ENCODE measurements at places on chromosomes 6 and 20.
A peak's percentile ranks its signal among the peaks of the same experiment; 100 is the strongest.

DNA sequence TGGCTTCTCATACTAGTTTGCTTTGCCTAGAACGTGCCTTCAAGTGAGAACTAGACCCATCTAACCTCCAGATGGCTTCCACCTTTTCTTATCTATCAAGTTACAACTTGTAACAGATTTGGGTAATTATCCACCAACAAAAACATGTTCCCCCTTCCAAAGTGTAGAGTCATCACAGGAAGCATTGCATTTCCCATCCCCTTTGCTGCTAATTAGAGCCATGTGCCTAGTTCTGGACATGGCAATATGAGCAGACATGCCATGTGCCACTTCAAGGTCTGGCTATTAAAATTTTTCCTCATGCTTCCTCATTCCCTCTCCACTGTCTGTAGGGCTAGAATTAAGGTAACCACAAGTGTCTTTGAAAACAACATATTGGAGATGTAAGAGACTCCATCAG is 814.4 kb downstream of the TENT5A start:
- peak; percentile 7 for DNase-seq

GRCh38 chr20:48002517-48002970 is 217.3 kb upstream of the SULF2 start:
- peak; percentile 38 for DNase-seq

GRCh38 chr6:138272533-138273315 is 54.4 kb upstream of the PBOV1 start:
- DNase-seq = no peak

GRCh38 chr6:16712931-16713484 is 48.3 kb downstream of the ATXN1 start:
- peak; percentile 79 for DNase-seq

GRCh38 chr6:32685603-32686002 is 19.1 kb upstream of the HLA-DQB1 start:
- peak; percentile 79 for DNase-seq

GRCh38 chr6:133757335-133757734 is 131.6 kb upstream of the TCF21 start:
- DNase-seq = no peak

DNA sequence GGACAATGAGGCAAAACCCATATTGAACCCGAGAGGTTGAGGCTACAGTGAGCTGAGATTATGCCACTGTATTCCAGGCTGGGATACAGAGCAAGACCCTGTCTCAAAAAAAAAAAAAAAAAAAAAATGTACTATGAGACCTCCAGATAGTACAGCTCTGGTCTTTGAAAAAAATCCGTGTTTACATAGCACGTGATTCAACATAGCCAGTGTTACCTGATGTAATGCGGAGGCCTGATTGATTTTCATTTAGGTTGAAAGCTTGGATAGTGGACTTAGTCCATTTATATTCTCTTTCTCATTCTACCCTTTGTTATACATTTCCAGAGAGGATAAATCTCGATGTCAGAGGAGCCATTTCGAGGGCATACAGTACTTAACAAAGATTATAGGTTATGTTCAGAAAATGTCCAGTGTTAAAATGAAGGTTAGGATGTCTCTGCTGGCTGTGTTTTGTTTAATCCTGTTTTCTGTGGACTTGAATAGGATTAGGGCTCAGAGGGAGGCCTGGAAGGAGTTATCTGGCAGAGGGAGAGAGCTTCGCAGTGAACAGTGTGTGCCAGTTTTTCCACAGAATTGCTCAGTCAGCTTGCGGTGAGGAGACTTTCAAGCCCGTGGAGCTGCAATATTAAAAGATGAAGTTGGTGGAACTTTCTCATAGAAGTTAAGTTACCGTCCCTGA is 33.9 kb upstream of the BCLAF1 start:
- DNase-seq = no peak

- DNase-seq = no peak
Observed at GRCh38 chr6:169940481-169941271, 189.3 kb downstream of the ERMARD start.

DNA sequence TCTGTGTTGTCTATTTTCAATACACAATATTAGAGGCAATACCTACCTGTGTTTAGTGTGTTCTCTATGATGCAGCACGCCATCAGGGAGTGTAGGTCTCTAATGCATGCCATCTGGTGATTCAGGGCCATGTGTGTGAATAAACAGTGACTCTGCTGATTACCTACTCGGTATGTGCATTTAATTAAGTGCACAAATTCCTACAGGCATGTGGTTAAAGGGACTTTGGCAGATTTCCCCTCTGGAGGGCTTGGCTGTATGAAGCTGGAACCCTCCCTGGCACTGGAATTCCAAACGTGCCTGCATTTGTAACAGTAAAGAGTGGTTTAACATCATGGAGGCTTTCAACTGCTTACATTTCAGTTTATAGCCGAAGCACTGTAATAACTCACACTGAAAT is 401.5 kb upstream of the SASH1 start:
- DNase-seq = no peak

GRCh38 chr6:32120573-32121059 is 7.4 kb downstream of the ATF6B start:
- DNase-seq = no peak

- no peak for DNase-seq
Observed at GRCh38 chr6:27517928-27518787, 45.3 kb upstream of the ZNF184 start.

GRCh38 chr20:62066983-62067433 is 1.3 kb upstream of the TAF4 start:
- no peak for DNase-seq

GRCh38 chr20:10356628-10357027 is 77.4 kb downstream of the MKKS start:
- DNase-seq = no peak

DNA sequence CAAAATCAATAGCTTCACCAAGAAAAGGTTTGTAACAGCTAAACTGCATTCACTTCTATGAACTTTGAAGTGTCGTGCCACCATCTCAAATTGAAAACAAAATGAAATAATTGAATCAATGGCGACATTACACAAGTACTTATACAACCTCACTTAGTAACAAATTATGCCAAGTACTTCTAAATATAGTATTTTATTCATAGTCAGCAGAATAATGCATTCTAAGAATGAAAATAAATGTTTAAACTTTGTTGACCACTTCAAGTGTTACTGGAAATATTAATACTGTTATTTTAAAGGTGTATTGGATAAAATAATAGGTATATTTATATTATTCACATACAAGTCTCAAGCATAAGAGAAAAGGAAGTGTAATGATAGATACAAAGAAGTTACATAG is 280.1 kb upstream of the HTR1E start:
- no peak for DNase-seq

- no peak for DNase-seq
Observed at GRCh38 chr20:51337126-51337805, 205.3 kb downstream of the NFATC2 start.

DNA sequence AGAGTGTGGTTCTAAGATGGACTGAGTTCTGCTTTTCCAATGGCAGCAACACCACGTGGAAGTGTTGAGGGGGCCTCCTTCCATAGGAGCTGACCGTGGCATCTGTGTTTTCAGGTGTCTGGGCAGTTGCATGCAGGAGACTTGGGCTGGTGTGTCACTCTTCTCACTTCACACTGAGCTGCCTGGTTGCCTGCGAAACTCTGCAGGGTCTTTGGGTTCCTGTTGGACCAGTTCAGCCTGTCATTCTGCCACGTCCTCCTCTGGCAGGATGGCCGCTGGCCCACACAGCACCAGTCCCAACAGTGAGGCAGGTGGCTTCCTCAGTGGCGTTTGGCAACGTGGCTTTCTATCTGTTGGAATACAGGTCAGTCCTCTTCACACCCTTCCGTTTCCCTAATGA is 16.1 kb upstream of the UNC93A start:
- DNase-seq = no peak

- DNase-seq = no peak
Observed at GRCh38 chr6:3428700-3429099, 28.1 kb downstream of the SLC22A23 start.

DNA sequence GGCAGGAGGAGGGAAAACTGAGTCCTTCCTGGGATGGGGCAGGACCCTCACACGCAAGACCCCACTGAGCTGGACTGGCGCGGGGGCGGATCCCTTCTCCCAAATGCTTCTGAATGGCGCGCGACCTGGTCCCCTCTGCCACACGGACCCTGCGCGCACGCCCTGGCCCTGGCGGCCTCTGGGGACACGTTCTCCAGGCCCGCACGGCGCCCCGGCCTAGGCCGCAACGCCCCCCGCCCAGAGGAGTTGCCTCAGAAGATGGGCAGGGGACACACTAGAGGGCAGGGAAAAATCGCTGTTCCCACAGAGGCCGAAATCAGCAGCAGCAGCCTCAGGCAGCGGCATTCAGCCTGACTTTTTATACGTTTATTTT is 45.2 kb upstream of the OSTM1 start:
- no peak for DNase-seq

DNA sequence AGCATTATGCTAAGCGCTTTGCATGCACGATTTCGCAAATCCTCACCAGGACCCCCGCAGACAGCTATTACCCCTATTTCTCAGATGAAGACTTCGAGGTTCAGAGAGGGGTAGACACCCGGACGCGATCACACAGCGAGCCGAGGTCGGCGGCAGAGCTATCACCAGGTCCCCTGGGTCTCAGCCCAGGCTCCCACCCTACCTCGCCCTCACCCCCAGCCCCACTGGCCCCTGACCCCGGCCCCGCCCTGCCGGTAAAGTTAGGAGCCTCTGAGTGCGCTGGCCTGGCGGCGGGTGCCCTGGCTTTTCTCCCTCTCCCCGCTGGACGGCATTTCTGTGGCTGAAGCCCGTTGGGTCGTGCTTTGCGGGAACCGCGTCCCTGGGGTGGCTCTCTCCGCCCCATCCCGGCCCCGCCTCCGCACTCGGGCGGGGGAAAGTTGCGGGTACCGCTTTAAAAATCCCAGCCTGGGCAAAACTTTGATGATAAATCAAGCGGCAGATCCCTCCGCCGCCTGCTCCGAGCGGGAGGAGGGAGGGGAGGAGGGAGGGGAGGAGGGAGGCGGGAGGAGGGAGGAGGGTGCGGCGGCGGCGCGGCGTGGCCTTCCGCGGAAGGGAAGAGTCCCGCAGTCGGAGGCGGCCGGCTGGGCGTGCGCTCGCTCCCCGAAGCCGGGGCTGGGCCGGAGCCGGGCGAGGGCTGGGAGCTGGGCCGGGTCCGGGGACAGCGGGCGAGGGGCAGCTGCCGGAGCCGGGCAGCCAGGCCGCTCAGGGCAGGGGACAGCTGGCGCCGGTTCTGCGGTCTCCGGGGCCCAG is at the start of gene VSTM2L:
Gene VSTM2L (plus strand): TSS at position 624 of the 810 bp plus-strand sequence. CDS start 224 bp downstream, outside the sequence.
- peak; percentile 30 for DNase-seq

GRCh38 chr6:45607798-45608197 is 230.1 kb upstream of the SUPT3H start:
- DNase-seq = no peak

- no peak for DNase-seq
Observed at GRCh38 chr6:11055127-11055627, 11.1 kb upstream of the ELOVL2 start.

DNA sequence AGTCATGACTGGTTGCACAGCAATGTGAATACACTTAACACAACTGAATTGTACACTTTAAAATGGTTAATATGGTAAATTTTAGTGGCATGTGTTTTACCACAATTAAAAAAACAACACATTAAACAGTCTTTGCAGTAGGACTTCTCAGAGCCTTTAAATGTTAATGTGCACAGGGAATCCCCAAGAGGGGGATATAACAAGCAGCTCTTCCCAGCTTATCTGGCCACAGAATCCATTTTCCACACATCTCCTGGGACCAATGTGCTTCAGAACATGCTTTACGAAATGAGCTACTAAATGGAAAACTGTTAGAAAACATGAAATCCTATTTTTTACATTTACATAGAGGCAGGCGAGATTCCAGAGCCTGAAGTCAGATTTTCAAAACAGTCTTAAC is 44.4 kb downstream of the FYN start:
- DNase-seq = no peak

DNA sequence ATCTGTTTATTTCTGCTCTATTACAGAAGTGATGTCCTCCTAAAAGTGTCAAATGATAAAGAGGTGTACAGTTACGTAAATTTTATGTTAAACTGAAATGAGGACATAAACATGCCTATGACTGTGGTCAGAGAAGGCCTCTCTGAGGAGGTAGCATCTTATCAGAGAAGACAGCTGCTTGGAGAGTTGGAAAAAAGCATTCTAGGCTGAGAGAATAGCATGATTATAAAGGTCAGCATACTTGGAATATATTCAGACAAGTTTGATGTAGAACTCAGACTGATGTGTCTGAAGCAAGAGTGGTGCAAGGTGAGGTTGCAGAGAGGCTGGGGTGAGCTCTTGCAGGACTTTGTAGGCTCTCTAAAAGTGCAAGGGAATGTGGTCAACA is 3.1 kb upstream of the PCNA start:
- no peak for DNase-seq

DNA sequence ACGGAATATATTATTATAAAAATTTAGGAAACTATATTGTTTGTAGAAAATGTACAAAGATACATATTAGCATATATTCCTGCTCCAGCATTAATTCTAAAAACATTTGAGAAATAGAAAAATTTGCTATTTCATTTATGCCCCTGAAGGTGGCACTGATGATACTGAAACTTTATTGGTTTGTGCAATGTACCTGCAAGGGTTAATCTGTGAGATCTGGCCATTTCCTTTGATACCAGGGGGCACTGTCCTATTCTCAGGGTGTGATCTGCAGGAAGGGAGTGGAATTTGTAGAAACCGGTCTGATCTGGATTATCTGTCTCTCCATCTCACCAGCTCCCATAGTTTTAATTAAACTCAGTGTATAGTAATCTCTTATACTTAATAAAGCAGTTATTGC is 625.1 kb upstream of the IMPG1 start:
- DNase-seq = no peak

DNA sequence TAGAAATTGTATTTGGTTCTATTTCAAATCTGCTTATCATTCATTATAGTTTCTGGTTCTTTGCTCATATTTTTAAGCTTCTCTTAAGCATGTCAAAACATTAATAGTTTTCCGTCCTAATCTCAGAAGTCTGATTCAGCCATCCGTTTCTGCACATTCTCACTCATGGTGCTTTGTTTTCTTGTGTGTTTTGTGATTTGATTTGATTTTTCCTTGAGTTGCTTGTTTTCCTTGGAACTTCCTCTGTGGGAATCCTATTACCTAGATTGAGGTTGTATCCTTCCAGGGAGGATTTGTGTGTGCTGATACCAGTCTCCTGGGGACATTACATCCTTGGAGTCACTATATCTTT is 7.9 kb downstream of the SNX9 start:
- DNase-seq = no peak

- no peak for DNase-seq
Observed at GRCh38 chr6:133939778-133940667, 13.0 kb upstream of the TBPL1 start.

- DNase-seq = no peak
Observed at GRCh38 chr6:166784691-166785090, 157.6 kb upstream of the RPS6KA2 start.

- DNase-seq = no peak
Observed at GRCh38 chr20:13349235-13349604, 128.1 kb downstream of the ISM1 start.

Data from KBM-7 (cell line).